ENCODE measurements at places on chromosomes 4 and X.

GRCh38 chrX:155263854-155264628, at the start of gene RAB39B:
Gene RAB39B (minus strand): TSS chrX:155264491. CDS start chrX:155264288, 203 bp downstream.
- DNase-seq = peak; percentile 48

- no peak for DNase-seq
These were observed 351.5 kb upstream of the EMCN start for GRCh38 chr4:100869276-100869675.

- no peak for DNase-seq
These were observed 24.3 kb downstream of the ADD1 start for GRCh38 chr4:2867758-2868491.

GRCh38 chr4:152537881-152538280, 2.0 kb upstream of the FBXW7 start:
- DNase-seq = no peak

DNA sequence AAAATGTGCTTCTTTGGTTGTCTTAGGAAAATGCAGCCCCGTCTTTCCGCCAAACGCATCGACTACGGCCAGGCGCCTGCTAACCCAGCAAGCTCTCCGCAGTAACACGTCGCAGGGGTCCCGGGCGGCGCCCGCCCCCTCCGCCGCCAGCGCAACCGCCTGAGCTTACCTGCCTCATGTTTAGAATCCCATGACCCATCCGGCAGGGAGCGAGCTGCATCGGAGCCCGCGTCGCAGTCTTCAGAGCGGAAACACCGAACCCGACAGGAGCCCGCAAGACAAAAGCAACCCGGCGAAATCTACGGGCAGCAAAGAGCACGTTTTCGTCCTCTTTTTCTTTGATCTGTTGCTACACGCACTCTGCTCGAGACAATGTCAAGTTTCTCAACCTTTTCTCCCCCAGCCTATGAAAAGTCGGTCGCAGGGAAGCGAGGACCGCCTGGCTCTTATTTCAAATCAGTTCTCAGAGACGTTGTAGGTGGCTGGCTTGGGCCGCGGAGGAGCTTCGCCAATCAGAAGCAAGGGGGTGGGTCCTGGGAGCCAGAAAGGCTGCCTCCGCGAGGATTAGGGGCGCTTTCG, at the start of gene MID1:
Gene MID1 (minus strand): TSS at position 465 of the 579 bp plus-strand sequence. CDS start 53,038 bp downstream, outside the sequence.
- DNase-seq = no peak

GRCh38 chr4:48173056-48173991, 39.3 kb upstream of the TXK start:
- no peak for DNase-seq

DNA sequence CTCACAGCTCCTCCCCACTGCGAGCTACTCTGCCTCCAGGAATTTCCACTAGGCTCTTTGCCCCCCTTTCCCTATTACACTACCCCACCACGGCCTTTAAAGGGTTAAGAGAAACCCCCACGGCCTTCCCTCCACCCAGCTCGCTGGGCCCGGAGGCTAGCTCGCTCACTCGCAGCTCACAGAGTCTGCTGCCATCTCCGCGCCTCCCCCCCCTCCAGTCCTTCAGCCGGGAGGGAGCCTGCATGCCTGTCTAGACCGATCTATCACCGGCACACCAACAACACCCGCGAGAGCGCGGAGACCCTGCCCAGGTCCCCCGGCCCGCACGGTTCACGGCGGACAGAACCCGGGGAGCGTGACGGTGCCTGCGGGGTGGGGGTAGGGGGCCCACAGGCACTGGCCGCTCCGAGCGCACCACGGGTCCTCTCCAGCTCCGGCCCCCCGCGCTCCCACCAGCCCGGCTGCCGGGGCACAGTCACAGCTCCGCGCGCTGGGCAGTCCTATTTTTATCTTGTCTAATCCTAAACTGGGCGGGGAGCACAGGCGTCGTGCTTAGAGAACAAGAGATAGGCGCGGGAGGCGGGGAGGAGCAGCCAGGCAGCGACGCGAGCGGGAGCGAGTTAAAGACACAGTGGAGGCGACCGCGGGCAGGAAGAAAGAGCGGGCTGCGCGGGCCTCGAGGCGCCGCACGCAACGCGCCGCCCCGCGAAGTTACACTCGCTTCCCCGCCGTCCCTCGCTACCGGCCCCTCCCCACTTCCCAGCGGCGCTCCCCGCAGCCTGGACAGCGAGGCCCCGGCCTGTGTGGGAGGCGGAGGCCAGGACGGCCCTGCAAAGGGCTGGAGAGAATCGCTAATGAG, 3.5 kb downstream of the BCOR start:
- no peak for DNase-seq

GRCh38 chr4:185625503-185625902, 90.2 kb upstream of the PDLIM3 start:
- DNase-seq = no peak

GRCh38 chr4:184329235-184329634, 111.6 kb upstream of the ENPP6 start:
- DNase-seq = no peak

- DNase-seq = no peak
These were observed 233.1 kb downstream of the CAMK2D start for GRCh38 chr4:113528395-113528794.

GRCh38 chr4:174919886-174920423, 1.8 kb downstream of the ADAM29 start:
- DNase-seq = no peak

GRCh38 chr4:140092094-140092851, 61.7 kb downstream of the MAML3 start:
- no peak for DNase-seq

DNA sequence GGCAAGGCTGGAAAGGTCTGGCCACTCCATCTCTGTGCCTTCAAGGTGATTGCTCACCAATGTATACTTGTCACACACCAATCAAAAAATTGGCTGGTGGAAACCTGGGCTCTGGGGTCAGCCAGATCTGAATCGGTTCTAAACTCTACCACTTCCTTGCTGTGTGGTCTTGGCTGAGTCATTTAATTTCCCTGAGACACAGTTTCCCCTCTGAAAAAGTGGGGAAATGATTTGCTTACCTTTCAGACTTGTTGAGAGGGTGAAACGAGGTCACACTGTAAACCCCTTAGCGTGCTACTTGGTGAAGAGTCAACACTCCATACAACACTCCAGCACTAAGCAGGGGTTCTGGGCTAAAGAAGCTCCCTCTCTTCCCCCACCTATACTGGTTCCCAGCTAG, 252.3 kb upstream of the ZIC3 start:
- no peak for DNase-seq

GRCh38 chrX:71105628-71106027, 912 bp downstream of the CXorf65 start:
- no peak for DNase-seq

DNA sequence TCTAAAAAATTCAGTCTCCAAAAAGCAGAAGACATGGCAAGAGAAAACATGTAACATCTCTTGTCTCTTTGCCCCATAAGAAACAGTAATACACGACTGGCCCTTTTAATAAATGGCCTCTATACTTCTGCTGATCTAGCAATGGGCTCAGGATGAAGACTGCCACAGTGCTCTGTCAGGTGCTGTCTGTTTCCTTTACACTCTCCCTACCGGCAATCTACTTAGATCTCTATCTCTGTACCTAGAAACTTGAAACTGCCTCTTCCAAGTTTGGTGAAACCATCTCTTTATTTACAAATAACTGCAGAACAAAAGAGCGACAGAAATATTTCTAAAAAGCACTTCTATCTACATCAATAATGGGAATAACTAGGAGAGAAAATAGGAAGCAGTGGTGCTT, 685.2 kb upstream of the INTU start:
- DNase-seq = no peak

- no peak for DNase-seq
These were observed 12.0 kb downstream of the MPP1 start for GRCh38 chrX:154793084-154793795.

DNA sequence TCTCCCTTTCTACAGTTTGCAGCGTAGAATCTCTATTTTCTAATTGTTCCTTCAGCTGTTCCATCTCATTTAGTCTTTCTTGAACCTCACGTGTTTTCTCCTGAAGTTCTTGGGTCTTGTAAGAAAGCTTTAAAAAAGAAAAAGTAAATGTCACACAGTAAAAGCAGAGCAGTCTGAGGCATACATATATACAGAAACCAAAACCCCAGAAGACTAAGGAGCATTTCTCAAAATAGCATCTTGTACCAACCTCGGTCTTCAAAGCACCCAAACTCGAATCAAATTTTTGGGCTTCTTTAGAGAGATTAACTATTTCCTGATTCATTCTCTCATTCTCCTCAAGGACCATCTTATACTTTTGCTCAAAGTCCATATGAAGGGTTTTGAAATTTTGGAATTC, 39.4 kb downstream of the CENPE start:
- DNase-seq = no peak

GRCh38 chr4:187798385-187798784, 197.2 kb upstream of the ZFP42 start:
- DNase-seq = no peak

- no peak for DNase-seq
These were observed 171.9 kb upstream of the RBPJ start for GRCh38 chr4:26148927-26149326.

GRCh38 chr4:177256950-177257349, 52.7 kb upstream of the NEIL3 start:
- DNase-seq = no peak

DNA sequence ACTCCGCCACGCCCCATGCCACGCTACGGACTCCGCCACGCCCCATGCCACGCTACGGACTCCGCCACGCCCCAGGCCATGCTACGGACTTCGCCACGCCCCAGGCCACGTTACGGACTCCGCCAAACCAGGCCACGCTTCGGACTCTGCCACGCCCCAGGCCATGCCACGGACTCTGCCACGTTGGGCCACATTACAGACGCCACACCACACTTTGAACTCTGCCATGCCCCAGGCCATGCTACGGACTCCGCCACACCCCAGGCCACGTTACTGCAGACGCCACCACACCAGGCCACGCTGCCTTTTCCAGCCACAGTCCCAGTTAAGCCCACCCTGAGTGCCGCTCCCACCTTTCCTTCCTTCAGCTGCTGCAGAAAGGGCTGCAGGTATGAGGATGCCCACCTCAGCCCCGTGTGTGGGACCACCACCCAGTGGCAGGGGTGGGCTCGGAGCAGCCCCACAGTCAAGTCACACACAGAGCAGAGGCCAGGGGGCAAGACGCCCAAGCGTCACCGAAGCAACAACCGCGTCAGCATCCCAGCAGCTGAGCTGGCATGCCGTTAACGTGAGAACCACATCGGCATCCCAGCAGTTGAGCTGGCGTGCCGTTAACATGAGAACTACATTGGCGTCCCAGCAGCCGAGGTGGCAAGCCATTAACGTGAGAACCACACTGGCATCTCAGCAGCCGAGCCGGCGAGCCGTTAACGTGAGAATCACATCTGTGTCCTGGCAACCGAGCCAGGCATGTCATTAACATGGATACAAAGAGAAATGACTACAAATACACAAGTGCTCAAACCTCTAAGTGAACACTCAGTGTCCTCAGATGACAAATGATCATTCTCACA, 26.4 kb downstream of the GAK start:
- DNase-seq = no peak

GRCh38 chrX:22296871-22297270, 24.2 kb downstream of the CBLL2 start:
- no peak for DNase-seq

- no peak for DNase-seq
These were observed 89.4 kb downstream of the AMMECR1 start for GRCh38 chrX:110228453-110228852.

DNA sequence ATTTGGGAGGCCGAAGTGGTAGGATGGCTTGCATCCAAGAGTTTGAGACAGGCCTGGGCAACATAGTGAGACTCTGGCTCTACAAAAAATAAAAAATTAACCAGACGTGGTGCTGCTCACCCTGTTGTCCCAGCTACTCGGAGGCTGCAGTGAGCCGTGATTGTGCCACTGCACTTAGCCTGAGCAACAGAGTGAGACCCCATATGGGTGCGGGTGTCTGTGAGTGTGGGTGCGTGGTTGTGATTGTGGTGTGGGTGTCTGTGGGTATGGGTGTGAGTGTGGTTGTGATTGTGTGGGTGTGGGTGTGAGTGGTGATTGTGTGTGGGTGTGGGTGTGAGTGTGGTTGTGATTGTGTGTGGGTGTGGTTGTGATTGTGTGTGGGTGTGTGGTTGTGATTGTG, 114.6 kb downstream of the UBE2K start:
- no peak for DNase-seq

DNA sequence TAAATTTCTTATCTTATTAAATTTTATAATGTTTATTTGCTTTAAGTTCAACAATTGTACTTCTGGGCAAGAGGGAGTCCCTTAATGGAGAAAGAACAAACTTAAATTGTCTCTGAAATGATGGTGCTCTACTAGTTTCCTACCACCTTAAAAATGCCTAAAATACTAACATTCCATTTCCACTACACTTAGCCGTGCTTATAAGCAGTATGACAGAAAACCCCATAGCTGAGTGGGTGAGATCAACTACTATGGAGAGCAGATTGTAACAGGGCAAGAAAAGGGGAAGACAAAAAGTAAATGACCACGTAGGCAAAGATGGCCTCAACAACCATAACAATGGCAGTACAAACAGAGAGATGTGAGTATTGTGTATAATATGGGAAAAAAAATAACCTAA, 35.0 kb downstream of the RFC1 start:
- DNase-seq = no peak

DNA sequence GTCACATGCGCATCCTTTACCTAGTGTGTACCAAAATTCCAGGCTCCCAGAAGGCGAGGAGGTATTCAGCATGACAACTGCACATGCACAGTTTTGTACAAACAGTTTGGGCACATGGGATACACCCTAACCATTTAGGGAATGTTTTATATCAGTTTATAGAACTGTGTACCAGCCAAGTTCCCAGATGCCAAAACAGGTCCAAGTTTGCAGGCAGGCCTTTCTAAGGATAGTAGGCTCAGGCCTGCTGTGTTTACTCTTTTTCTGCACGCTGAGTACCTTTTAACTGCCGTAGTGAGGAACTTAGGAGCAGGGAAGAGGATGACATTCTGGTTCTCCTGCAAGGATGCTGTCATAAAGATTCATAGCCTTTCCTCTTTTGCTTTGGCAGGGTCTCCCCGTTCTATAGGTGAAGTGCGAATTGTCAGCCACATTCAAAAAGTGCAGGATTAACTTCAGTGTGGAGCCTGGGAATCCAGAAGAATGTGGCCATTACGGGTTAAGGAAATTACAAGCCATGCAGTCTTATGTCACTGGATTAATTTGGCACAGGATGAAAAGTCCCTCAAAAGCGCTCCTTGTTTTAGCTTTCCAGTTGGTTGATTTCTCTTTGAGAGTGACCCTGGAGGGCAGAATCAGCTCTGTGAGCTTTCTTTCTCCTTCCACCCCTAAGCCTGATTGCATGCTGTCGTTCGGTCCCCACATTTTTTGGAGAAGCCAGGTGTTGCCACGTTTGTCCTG, 259.8 kb downstream of the ARHGAP10 start:
- DNase-seq = no peak

DNA sequence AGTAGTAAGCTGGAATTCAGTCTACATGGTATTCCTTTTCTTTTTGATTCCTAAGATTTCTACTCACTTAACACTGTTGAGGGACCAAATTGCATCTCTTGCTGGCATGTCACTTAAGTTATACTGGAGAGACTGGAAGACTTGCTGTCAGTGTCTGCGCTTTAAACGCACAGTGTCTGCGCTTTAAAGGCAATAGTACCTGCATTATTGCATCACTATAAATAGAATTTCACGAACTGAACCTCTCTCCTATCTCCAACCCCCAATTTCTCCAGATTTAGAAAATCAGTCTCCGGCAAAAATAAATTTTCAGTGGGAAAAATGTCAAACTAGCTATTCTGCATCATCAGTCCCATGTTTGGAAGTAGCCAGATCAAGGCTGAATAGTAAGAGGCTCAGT, 21.2 kb downstream of the SMAD1 start:
- DNase-seq = no peak

Measured in activated CD8-positive, alpha-beta memory T cell treated with anti-CD3 and anti-CD28 coated beads for 4 hours (primary cell).